Mesendoderm (in vitro differentiated cells): ENCODE measurements at places on chromosomes 1 and 21.

- DNase-seq, result peak; percentile 78
Observed at GRCh38 chr21:38505654-38506523, 7.6 kb upstream of the ERG start.

DNA sequence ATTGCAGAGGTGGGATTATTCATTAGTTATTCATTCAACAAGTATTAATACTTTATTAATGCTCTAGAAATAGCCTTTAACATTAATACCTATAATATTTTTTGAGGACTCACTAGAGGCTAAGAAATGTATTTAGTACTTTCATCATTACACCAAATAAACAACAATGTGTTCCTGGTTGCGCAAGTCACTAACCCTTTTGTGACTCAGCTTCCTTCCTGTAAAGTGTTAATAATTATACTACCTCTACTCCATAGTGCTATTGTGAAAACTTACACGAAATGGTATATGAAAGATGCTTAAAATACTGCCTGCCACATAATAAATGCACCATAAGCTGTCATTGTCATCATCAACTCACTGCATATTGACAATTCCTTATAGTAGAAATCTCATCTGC, 431.0 kb downstream of the DPYD start:
- no peak for DNase-seq

- DNase-seq, result no peak
Observed at GRCh38 chr1:216499581-216500272, 76.5 kb upstream of the USH2A start.

DNA sequence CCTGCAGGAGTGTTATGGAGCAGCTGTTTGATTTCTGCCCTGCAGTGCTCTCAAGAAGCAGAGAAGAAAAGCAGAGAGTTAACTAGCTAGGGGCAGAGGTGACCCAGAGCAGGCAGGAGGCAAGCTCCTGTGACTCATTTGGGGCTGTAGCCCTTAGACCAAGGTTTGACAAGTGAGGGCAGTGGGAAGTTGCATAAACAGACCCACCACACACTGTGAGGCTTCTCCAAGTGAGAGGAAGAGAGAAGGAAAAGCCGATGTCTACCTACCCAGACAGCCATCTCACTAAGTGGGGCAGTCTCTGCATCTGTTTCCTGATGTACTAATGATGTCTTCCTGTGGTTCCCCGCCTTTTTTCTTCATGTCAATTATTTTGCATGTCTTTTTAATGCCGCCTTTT, 159.9 kb upstream of the NR5A2 start:
- DNase-seq, result peak; percentile 21

DNA sequence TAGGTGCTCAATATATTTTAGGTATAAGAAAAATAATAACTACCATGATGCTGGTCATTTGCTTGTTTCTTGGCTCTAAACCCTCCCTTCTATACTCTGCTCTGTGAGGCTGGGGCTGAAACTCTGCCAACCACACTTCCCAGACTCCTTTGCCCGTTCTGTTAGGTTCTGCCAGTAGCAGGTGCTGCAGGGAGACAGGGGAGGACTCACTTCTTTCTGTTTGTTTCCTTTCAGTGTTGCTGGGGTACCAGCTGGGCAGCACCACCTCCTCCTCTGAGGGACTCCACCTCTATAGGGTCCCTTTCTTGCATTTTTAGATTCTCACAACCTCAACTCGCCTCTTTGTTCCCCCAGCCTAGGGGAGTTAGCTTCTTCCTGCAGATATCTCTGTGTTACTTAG, 17.0 kb upstream of the SH2D2A start:
- no peak for DNase-seq

GRCh38 chr1:9850442-9851162, 26.8 kb upstream of the CLSTN1 start:
- DNase-seq, result no peak

DNA sequence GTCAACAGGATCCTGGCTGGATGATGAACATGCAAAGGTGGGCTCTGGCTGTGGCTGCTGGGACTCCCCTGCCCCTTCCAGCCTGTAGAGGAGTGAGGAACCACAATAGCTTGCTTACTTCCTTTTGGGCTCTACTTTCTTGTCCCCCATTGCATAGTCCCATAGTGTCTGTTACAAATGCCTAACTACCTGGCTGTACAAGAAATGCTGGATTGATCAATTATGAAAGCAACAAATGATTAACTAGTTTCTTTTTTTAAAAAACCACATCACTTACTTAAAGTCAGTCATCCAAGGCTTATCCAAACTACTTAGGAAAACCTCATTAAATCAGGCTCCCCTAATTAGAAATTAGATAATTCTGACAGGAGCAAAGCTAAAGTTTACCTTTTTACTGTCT, 514.1 kb upstream of the PKN2 start:
- DNase-seq, result no peak

GRCh38 chr1:147384804-147385203, 142.3 kb downstream of the CHD1L start:
- DNase-seq, result no peak

DNA sequence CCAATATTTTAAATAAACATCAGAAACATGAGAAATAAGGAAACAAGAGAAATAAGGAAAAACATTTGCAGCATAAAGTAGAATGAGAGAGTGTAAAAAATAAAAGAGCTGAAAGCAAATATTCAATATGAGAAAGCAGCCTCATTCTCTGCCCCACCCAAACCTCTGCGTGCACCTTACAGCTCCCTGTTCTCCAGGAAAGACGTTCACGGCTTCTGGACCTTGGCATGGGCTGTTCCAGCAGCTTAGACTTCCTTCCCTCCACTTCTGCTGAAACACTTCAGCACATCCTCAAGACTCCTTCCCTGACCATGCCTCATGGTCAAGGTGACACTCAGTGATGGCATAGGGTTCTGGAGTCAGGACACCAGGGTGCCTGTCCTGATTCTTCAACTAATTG, 23.3 kb downstream of the ALPL start:
- DNase-seq, result no peak

- DNase-seq, result peak; percentile 62
Observed at GRCh38 chr1:28751315-28752060, 14.7 kb downstream of the YTHDF2 start.

DNA sequence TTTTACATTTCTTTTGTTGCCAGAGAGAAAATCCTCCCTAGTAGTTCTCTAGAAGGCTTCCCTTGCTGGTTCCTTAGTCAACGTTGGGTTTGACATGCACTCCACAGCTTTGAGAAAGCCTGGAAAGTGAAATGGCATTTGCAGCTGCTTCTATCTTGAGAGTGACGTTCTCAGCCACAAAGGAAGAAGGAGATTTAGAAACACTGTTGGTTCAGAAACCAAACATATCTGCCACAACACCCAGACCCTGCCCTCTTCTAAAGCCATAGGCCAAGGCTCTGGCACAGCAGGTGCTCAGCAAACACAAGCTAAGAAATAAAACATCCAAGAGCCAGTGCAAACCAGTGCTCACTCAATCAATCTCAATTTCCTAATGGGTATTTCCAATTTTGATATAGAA, 121.4 kb downstream of the CCDC185 start:
- no peak for DNase-seq

DNA sequence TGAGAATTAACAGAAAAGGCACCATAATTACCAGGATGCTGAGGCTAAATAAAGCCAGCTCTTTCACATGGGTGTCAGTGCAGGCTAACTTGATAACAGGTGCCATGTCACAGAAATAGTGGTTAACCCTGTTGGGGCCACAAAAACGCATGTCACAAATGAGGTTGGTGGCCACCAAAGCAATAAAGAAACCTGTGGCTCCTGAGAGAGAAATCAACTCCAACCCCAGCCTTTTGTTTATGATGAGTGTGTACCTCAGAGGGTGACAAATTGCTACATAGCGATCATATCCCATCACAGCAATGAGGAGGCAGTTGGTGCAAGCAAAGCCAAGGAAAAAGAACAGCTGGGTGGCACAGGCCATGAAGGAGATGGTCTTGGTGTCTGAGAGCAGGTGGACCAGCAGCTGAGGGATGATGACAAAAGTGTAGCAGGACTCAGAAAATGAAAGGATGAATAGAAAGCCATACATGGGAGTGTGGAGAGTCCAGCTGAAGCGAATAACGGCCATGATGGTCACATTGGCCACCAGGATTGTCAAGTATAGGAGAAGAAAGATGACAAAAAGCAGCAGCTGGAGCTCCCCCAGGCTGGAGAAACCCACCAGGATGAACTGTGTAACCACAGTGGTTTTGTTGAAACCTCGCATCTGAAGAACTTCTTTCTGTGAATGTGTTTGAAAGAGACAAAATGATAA, at the start of gene OR10T2:
Gene OR10T2, minus strand, starts transcription at position 649 of the 697 bp plus-strand sequence. Its CDS starts 0 bp downstream, at position 649.
- DNase-seq, result no peak

DNA sequence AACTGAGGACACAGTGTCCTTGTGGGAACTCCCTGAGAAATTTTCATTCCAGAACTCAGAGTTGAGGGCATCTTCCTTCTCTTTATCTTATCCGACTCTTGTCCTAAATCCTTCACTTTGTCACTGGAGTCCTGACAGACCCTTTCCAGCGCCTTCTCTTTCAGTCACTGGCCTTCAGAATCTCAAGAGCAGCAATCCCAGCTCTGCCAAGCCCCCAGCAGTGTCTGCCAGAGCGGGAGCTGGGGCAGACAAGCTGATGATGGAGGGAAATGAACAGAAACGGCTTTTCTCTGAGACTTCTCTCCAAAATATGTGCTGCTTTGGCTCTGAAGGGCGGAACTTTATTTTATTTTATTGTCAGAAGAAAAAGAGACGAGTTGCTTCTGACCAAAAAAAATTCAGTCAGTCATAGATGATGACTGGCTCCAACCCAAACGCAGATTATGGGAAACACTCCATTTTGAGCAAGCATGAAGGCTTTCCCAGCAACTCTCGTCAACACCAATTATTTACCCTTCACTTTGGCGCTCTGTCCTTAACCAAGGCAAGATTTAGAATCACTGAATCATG, 32.2 kb downstream of the MIS18A start:
- DNase-seq, result no peak

DNA sequence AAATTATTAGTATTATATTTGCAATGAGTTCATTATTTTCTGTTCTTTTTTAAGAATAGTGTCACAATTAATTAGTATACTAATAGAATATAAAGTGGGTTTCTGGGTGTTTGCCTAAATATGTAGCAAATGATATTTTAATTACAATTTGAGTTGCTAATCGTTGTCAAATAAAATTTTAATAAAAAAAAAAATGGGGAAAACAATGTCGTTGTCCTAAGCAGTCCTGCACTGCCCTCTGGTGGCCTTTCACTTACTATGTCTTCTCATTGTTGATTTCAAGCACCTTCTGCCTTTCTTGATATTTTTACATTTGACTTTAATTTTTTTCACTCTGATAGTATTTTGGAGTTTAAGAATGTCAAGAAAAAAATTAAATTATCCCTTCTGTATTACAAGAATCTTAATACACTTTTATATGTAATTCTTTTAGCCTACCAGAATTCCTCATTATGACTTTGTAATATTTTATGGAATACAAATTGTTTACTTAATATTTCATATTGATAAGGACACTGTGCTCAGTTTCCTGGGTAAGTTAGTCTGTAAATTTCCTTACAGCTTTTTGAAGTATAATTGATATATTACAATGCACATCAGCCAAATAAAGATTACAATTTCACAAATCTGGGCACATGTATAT, 104.5 kb upstream of the FMN2 start:
- DNase-seq, result peak; percentile 32

- no peak for DNase-seq
Observed at GRCh38 chr1:41545996-41546832, 61.7 kb upstream of the EDN2 start.

DNA sequence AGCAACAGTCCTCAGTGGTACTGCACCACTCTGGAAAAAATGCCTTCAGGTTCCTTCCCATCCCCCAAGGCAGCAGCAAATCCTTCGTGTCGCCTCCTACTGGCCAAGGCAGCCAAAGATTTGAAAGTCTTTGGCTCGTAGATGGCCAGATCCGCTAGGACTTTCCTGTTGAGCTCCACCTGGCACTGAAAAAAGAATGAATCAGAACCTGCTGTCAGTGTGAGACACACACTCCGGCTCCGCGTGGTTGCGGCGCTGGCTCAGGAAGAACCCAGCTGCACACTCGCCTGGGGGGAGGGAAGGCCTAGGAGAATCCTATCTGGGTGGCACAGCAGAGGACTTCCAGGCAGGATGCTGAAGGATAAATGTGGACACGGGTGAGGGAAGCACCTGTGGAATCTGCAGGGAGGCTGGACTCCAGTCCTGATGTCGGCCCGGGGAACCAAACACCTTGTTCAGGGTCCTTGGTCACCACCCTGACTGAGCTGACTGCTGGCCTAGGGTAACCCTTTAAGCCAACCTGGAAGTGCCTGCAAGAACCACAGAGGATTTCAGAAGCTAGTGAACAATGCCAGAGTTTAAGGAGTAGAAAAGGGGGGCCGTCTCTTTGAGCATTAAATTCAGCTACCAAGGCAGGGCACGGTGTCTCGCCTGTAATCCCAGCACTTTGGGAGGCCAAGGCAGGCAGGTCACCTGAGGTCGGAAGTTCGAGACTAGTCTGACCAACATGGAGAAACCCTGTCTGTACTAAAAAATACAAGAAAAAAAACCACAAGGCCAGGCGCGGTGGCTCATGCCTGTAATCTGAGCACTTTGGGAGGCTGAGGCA, 3.2 kb upstream of the CCNL2 start:
- peak; percentile 86 for DNase-seq

GRCh38 chr1:231778009-231778719, 151.6 kb downstream of the DISC1 start:
- no peak for DNase-seq

DNA sequence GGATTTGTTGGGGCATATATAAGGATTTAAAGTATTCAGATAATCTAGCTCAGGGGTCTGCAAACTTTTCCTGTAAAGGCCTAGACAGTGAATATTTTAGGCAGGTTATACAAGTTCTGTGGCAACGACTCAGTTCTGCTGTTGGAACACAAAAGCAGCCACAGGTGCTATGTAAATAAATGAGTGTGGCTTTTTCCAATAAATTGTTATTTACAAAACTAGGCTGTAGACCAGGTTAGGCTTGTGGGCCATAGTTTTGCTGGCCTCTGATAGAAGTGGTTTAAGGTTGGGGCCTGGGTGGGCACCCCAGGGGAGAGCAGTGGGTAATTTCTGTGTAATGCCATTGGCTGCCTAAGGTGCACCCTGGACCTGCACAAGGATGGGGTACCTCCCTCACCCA, 16.9 kb upstream of the IGFN1 start:
- DNase-seq, result no peak

- peak; percentile 44 for DNase-seq
Observed at GRCh38 chr1:44436401-44437106, 31.5 kb downstream of the RNF220 start.

- DNase-seq, result no peak
Observed at GRCh38 chr21:39313042-39313570, 326 bp downstream of the BRWD1 start.

DNA sequence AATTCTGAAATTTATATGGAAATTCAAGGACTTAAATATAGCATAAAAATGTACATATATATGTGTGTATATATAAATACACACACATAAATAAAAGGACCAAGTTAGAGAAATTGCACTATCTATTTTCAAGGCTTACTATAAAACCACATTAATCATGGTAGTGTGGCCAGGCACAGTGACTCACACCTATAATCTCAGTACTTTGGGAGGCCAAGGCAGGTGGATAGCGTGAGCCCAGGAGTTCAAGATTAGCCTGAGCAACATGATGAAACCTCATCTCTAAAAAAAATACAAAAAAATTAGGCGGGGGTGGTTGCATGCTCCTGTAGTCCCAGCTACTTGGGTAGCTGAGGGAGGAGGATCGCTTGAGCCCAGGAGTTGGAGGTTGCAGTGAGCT, 171.4 kb upstream of the GORAB start:
- no peak for DNase-seq
